ENCODE measurements at places on chromosomes 1 and 21.

DNA sequence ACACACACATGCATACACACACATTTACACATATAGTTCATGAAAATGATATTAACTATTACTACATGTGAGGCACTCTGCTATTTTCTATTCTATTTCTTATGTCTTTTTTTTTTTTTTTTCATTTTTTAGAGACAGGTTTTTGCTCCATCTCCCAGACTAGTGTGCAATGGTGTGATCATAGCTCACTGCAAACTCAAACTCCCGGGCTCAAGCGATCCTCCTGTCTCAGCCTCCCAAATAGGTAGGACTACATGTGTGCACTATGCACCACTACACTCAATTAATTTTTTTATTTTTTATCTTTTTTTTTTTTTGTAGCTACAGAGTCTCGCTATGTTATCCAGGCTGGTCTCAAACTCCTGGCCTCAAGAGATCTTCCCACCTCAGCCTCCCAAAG, 48.8 kb upstream of the RAB4A start:
- DNase-seq: no peak

GRCh38 chr1:246795906-246796694, 71.9 kb downstream of the SCCPDH start:
- no peak for DNase-seq

GRCh38 chr1:84772428-84772943, 82.2 kb upstream of the SSX2IP start:
- DNase-seq: peak; percentile 65

- DNase-seq: no peak
Observed at GRCh38 chr1:78284354-78284753, 206.4 kb upstream of the PTGFR start.

GRCh38 chr1:228664399-228664914, 70.8 kb upstream of the RHOU start:
- peak; percentile 84 for DNase-seq

- no peak for DNase-seq
Observed at GRCh38 chr1:234221601-234222000, 151.7 kb upstream of the COA6 start.

DNA sequence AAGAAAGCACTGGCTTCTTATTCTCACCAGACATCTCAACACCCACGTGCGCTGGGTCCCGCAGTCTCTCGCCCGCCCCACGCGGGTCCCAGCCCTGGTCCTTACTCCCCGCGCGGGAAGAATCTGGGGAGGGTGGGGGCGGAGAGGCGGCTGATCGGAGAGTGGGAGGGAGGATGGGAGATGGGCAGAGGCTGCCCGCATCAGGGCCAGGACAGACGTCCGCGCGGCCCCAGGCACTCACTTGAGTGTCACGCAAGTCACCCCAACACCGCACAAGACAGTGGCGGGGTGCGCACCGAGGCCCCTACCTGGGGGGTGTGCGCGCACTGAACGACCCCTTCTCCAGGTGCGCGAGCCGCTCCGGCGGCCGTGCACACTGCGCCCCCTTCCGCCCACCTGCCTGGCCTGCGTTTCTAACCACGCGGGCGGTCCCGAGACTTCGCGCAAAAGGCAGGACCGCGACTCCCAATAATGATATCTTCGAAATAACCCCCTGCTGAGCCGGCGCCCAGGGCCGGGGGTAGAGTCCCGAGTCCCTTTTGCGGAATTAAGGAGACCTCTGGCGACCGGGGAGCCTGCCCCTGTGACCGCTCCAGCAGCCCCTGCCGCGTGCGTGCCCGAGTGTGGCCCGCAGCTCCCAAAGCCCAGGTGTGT, 6.0 kb upstream of the SIM2 start:
- DNase-seq: no peak

DNA sequence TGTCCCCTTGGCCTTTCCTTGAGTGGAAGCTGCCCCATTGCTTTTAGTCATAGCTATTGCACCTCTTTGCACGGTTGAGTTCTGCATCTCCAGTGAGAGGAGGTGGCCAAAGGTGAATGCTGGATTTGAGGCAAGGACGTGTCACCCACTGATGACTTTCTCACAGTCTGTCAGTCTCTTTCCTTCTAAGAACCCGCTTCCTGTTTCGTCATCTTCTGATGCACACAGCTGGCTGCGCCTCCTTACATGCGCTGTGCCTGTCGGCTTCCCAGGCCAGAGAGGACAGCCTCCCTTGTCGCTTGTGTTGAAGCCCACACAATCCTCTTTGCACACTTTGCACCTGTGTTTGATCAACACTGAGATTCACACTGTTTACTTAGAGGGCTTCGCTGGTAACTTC, 41.8 kb upstream of the PWP2 start:
- DNase-seq: no peak

DNA sequence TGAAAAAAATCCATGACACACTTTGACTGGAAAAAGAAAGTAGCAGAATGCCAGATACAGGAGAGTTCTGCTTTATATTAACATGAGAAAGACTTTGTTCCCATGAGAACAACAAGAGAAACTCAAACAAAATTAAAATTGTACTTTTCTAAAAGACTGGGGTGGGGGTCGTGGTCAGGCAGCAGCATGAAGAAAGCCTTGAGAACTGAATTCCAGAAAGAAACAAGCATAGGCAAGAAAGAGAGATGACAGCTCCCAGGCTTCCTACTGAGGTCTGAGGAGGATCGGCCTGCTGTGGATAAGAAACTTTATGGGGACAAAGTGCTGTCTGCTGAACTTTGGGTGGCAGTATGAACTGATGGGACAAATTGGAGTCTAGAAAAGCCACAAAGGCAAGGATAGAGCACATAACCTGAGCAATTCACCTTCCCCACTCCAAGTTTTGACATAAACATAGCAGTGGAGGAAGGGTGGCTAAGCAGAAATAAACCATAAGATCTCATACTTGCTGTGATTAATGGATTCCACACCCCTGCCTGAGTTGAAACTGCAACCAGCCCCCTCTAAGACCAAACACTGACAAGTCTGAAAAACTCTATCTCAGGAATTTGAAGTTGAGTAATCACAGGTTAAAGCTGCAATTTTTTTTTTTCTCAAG, 43.7 kb downstream of the COL6A1 start:
- no peak for DNase-seq

DNA sequence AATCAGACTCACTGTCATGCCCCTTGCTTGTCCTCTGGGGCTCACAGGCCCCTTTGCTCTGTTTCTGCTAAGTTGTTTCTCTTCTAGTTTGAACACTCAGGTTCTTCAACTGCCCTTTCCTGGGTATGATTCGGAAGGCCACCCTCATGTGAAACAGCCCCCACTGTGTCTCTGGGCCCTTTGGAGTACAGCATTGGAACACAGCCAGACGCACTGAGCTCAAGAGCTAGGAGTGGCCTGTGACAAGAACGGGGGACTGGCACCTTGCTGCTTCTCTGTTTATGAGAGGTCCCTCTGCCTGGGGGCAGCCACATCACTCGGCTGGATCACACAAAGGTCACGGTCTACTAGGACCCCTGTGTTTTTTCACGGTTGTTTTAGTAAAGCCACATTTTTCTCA, 114.4 kb upstream of the ZC3H12A start:
- DNase-seq: no peak

GRCh38 chr1:205374210-205375078, 17.7 kb upstream of the KLHDC8A start:
- DNase-seq: no peak

GRCh38 chr1:90534663-90535295, 182.3 kb downstream of the BARHL2 start:
- no peak for DNase-seq

- no peak for DNase-seq
Observed at GRCh38 chr1:19413999-19414398, 71.3 kb downstream of the CAPZB start.

DNA sequence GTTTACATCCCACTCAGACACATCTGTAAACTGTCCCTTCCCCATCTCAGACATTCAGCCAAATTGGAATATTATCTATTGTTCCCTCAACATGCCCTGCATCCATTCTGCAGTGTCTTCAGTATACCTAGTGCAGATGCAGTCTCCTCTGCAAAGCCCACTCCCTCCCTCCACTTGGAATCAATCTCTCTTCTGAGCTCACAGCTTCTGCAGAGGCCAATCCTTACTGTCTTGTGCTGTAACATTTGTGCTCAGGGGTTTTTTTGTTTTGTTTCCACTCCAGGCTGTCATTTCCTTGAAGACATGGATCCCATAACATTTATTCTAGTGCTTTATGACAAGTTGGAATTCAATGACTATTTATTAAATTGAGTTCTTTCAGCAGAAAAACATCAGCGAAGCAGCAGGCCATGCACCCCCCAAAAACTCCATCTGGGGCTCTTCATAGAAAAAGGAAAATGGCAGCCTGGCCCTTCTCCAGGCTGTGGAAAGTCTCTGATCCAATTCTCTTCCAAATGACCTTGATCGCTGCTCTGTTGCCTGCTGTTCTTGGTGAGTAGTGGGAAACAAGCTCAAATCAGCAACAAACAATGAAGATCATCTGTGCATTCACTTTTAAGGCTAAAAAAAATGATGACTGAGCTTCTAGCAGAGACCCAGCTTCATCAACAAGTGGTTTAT, 8.7 kb downstream of the C4BPA start:
- DNase-seq: no peak

DNA sequence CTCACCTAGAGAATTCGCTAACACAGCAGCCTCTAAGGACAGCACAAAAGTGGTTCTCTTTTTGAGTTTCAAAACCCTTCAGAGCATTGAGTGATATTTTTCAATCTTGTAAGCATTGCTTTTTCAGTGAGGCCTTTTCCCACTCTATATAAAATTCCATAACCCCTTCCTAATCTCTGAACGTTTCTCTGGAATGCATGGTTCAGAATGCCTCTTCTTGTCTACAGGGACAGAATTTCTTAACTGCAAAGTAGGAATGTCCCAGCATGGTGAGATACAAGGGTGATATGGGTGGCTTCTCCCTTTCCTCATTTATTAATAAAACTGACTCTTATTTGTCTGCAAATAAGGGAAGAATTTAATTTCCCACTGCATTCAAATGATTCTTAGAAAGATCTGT, 377.9 kb downstream of the LTN1 start:
- no peak for DNase-seq

GRCh38 chr1:231353086-231353485, 15.0 kb downstream of the SPRTN start:
- DNase-seq: no peak

- DNase-seq: no peak
Observed at GRCh38 chr1:164524810-164525209, 34.2 kb upstream of the PBX1 start.

- no peak for DNase-seq
Observed at GRCh38 chr1:99171184-99171813, 93.0 kb upstream of the PLPPR4 start.

- DNase-seq: no peak
Observed at GRCh38 chr1:230842801-230843200, 25.5 kb downstream of the C1orf198 start.

DNA sequence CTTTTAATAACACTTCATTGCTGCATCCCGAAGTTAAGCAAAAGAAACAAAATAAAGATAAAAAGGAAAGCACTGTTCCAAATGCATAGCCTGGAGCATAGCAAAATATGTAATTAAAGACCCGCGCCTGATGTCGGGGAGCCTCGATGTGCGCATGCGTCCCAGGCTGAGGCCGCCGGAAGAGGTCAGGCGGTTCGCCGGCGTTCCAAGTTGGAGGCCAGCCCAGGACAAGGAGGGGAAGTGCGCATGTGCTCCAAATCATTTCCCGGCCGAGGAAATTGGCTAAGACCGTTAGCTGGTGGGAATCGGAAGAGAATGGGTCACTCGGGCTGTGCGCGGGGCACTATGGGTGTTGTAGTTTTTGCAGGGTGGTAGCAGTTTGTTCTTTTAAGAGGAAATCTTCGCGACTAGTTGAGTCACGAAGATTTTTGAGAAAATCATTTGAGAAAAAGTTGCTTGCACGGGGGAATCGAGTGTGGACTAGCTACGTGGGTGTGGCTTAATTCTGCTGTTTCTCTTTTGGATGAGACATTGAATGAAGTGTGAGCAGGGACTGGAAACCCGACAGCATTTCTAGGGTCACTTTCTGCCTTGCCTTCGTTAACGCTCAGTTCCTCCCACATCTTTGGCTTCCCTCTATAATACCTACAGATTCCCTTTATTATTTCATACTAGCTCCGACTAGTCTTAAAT, 31.0 kb upstream of the CD1D start:
- DNase-seq: peak; percentile 83

GRCh38 chr1:212454741-212455140, 22.0 kb downstream of the NENF start:
- no peak for DNase-seq

DNA sequence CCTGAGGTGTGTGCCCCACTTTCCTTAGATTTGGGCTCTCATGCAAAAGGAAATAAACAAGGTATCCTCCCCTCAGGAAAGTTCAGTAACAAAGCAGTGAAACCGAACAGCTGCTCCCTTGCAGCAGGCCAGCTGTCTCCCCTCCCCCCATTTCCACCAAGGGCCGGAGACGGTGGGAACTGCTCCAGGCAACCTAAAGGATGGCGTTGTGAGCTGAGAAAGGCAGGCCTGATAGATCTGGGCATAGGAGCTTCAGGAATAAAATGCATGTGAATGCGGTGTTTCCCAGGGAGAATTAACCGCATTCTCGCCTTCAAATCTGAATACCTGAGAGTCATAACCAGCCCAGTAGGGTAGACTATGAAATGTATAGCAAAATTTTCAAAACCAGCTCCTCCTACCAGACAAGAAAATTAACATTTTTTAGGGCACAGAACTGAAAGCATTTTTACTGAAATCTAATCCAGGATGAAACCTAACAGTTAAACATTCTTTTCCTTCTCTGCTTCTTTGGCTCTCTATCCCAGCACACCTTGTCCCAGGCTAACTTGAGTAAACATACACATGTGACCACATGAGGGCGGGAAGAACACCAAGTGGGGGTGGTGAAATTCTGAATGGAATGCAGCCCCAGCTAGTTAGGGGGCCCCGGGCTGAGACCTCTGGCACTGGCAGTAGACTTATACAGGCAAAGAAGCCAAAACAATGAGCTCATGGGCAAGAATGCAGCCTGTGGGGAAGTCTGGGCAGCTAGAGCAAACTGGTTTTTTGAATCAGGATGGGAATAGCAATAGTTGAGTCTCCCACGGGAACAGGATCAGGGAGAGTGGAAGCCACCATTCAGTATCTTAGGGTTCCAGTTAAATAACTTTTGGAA, 11.5 kb downstream of the MCL1 start:
- DNase-seq: no peak

- DNase-seq: no peak
Observed at GRCh38 chr1:204493984-204494280, 673 bp downstream of the PIK3C2B start.

DNA sequence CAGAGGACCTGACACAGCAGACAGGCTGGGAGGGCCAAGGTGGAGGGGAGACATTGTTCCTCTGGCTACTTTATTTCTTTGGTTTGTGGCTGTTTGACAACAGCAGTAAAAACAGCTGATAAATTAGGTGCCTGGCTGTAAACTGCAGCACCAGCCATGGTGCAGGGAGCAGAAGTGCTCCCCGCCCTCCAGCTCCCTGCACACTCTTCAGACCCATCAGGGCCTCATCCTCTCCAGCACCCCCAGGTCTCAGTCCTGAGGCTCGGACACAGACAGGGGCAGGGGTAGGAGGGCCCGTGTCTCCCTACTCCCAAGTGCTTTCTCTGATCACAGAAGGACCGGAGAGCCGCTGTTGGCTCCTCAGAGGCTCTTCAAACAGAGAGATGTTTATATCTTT, 17.7 kb upstream of the LRRN2 start:
- no peak for DNase-seq
